ENCODE measurements at places on chromosomes 5 and 9.

GRCh38 chr5:104295991-104296390, 733.4 kb upstream of the NUDT12 start:
- no peak for DNase-seq

GRCh38 chr5:139650689-139651042, 2.5 kb downstream of the CXXC5 start:
- DNase-seq, result no peak

GRCh38 chr5:5293029-5293428, 129.4 kb upstream of the ICE1 start:
- no peak for DNase-seq

- DNase-seq, result no peak
Measured at GRCh38 chr5:137400571-137400970, 98.6 kb downstream of the SPOCK1 start.

Measured in hematopoietic multipotent progenitor cell treated with erythropoietin and hydrocortisone succinate and interleukin-3 and kit ligand, for 17 days (in vitro differentiated cells).